ENCODE measurements at places on chromosomes 12 and 14. TPM values are rescaled to one million over a fixed set of nuclear protein-coding genes. Genes with fewer than 3 reads are reported as not detected.

The ACOT6 gene
- total RNA-seq: 0.29 TPM

The LIN7A gene
- total RNA-seq: 0.19 TPM

The HRK gene
- not detected for total RNA-seq

The PRDM4 gene
- 50.1 TPM for total RNA-seq

The PARP2 gene
- total RNA-seq: 11.4 TPM

The OR4Q3 gene
- not detected for total RNA-seq

The TMEM30B gene
- 0.33 TPM for total RNA-seq

The ACSM4 gene
- not detected for total RNA-seq

The AMIGO2 gene
- total RNA-seq: 6.9 TPM

The EGLN3 gene
- 5.2 TPM for total RNA-seq

The SLC24A4 gene
- 0.10 TPM for total RNA-seq

The PLEKHD1 gene
- total RNA-seq: not detected

The COX8C gene
- total RNA-seq: not detected

The SLC17A8 gene
- total RNA-seq: not detected

The EML1 gene
- 41.6 TPM for total RNA-seq

The WASHC4 gene
- total RNA-seq: 163 TPM

The SOAT2 gene
- total RNA-seq: not detected

The ZFP36L1 gene
- 70.2 TPM for total RNA-seq

The PLA2G1B gene
- not detected for total RNA-seq

The CCDC88C gene
- 40.3 TPM for total RNA-seq

The B4GALNT3 gene
- not detected for total RNA-seq

The NR4A1 gene
- total RNA-seq: 0.38 TPM

The IAPP gene
- not detected for total RNA-seq

The TOMM20L gene
- total RNA-seq: not detected

The CLEC1B gene
- total RNA-seq: not detected

The ANKS1B gene
- 0.65 TPM for total RNA-seq

The CACNA1C gene
- total RNA-seq: 0.98 TPM

The GDF3 gene
- 0.96 TPM for total RNA-seq

The PPP1R1A gene
- total RNA-seq: not detected
